Suppressor macrophage treated with lipopolysaccharide for 1 hour (primary cell): ENCODE measurements at places on chromosomes 13 and 19.

DNA sequence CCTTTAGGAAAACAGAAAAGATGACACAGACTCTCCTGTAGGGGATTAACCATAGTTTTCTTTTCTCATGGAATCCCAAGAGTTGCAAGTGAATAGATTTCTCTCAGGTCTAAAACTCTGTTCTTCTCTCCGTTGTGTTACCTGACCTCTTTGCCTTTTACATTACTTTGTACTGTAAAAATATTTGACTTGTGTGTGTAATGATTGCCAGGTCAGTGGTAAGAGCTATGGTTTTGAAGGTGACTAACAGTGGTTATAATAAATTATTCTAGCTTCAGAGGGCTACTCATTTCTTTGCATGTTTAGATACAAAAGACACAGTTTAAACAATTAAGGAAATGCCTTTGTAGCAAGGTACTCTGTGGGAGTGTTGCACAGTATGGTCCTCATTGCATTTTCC lies 23.0 kb upstream of the PSG2 start:
- no peak for DNase-seq

- no peak for DNase-seq
Measured at GRCh38 chr13:90773681-90774080, 573.8 kb upstream of the MIR17HG start.

DNA sequence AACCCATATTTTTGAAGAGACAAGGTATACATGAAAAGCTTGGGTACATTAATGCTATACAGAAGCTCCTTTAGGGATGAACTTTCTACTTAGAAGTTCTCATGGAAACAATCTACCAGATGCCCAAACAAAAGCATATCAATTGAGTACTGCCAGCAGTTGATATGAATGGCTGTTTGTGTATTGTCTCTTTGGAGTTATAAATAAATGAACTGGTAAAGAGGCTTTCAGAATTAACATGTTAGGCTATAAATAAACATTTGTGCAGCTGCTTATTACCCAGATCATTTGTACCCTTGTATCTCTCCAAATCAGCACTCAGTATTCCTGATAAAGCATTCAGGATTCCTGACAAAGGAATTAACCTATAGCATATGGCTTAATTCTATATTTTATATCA lies 418.9 kb downstream of the FGF14 start:
- no peak for DNase-seq

DNA sequence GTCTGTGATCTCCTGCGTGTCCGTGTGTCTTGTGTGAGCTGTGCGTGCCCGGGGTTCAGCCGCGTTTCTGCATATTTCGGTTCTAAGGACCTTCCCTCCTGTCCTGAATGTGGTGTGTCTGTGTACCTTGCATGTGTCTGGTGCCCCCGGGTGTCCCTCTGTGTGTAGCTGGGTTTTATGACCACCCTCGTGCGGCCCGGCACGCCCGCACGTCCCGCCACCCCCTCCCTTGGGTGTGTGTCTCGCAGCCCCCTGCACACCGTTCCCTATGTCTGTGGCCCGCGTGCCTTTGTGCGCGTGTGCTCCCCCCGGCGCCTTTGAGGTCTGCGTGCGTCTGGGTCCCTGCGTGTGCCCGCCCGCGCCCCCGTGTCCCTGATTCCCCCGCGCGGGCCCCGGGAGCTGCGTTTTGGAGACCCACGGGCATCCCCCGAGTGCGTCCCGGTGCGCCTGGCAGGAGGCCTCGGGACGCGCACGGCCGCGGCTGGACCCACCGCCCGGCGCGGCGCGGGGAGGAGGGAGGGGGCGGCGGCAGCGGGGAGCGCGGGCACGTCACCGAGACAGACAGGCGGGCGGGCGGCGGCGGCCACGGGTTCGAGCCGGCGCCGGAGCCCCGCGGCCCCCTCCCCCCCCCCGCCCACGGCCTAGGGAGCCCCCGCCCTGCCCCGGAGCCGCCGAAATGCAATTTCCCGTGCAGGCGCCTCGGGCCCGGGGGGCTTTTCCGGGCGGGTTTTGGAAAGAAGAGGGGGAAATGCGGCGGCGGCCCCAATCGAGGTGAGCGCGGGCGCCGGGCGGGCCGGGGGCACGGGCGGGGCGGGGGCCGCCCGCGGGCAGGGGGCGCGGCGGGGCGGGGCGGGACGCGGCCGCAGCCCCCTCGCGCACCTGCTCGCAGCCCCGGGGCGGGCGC lies 12.0 kb upstream of the NANOS3 start:
- DNase-seq: no peak

DNA sequence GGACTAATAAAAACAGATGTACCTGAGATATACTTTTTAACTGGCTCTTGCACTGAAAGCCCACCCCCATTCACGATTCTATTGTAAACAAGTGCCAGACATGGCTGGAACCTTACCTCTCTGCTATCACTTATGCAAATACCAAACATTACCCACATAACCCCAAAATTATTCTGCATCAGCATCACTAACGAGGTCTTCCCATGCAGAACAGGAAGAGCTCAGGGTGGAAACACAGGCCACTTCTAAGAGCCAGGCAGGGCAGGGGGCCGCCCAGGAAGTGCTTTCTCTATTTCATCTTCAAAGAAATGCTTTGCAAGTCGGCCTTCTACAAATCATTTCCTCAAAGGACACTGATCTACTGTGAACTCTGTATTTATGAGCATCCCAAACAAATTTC lies 7.3 kb downstream of the IRS2 start:
- DNase-seq: no peak

GRCh38 chr13:58190577-58190976 lies 559.0 kb downstream of the PCDH17 start:
- no peak for DNase-seq

DNA sequence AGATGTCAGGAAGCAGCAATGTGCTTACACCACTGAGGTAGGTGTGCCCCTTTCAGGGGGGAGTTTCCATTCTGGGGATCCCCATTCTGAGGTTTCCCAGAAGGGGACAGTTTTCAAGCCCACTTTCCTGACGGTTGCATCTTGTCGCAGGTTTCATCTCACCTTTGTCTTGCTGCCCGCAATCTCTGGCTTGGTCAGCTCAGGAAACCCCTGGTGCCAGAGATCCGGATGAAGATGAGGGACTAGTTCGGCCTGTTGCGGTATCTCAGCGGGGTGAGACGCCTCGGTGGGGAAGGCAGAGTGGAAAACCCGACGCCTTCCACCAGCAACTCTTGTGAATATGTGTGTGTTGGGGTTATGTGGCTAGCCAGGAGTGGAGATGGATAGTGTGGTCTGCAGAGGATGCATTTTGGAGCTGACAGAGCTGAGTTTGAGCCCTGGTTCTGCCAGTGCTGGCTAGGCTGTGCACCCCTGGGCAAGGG lies 13.1 kb downstream of the TNFSF9 start:
- no peak for DNase-seq

- no peak for DNase-seq
Measured at GRCh38 chr19:34432797-34433196, 4.6 kb downstream of the UBA2 start.

DNA sequence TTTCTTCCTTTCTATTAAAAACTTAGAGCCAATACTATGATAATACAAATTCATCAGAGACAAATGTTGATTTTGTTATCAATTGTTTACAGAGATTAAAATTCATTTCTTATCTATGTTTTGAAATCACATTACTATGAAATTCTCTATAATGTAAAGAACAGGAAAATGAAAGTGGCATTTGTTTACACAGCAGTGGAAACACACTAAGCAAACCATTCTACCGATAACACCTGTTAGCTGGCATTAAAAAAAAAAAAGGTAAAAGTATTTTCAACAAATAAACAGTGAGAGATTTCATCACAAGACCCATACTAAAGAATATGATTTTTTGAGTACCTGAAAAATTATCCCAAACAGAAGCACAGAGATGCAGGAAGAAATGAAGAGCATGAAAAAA lies 4.8 kb upstream of the CCDC70 start:
- DNase-seq: no peak

- DNase-seq: no peak
Measured at GRCh38 chr13:50200569-50200968, 185.3 kb downstream of the KCNRG start.

GRCh38 chr19:40304306-40304705 lies 19.2 kb upstream of the AKT2 start:
- no peak for DNase-seq

DNA sequence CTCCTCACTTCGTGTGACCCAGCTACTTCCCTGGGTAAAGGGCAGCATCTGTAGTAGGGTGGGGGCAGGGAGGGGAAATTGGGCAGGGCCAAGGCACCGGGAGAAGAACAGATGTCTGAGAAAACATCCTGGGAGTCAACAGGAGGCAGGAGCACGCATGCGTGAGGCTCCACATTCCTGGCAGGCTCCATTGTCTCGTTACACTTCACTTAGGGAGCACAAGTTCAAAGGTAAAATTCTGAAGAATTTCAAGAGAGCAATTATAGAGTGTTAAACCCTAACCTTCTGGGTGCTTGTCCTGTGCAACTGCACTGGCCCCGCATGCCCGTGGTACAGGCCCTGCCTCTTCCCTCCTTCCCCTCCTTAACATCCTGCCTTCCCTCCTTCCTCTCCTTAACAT lies 79.6 kb upstream of the POMP start:
- DNase-seq: no peak

DNA sequence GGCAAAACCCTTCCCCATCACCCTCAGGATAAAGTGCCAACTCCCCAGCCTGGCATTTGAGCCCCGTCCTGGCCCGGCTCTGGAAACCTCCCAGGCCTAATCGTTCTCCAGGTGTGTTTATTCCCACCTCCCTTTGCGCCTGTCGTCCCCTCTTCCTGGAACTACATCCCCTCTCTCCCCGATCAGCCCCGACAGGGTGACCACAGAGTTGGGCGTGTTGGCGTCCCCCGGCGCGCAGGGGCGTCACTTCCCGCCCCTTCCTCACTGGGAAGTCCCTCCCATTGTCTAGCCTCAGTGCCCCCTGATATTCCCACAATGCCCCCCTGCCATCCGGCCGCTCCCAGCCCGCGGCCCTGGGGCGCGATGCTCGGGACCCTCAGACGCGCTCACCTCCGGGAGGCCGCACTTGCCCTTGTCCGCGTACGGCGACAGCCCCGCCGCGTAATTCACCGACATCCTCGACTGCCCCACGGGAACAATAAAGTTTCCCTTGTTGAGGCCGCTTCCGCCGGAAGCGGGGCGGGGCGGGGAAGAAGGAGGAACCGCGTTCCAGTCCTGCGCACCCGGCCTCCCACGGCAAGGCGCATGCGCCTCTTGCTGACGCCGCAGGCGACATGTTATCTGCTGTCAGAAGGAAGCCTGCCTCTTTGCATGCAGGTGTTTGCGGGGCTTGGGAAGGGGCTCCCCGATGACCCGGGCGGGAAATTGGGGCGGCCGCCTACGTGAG lies at the start of the genes ANKRD24 and SIRT6:
ANKRD24 (plus strand) TSS at position 606 of the 727 bp plus-strand sequence. CDS start 3,737 bp downstream, outside the sequence.
SIRT6 (minus strand) TSS at position 480 of the 727 bp plus-strand sequence; CDS start at position 456, 24 bp downstream.
- DNase-seq: peak; percentile 99

GRCh38 chr19:3176715-3177501 lies 1.7 kb upstream of the S1PR4 start:
- DNase-seq: peak; percentile 43

- no peak for DNase-seq
Measured at GRCh38 chr13:97390941-97391600, 42.9 kb upstream of the RAP2A start.

GRCh38 chr13:104327211-104327610 lies 1261.0 kb upstream of the SLC10A2 start:
- DNase-seq: no peak

DNA sequence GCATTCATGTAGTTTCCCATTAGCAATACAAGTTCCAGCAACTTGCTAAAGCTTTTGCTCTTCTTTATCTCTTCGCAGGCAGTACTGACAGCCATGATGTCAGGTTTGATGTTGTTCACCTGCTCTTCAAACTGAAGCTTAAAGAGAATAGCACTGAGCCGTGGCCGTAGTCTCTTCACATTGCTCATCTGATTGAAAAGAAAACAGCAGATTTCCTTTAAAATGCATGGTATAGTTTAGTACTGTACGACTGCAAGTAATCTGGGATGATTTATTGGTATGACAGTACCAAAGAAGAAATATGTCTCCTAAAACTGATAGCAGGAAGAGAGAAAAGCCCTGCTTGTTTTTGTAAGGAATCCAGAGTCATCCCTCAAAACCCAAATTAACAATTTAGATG lies 284.4 kb downstream of the DIAPH3 start:
- DNase-seq: no peak

DNA sequence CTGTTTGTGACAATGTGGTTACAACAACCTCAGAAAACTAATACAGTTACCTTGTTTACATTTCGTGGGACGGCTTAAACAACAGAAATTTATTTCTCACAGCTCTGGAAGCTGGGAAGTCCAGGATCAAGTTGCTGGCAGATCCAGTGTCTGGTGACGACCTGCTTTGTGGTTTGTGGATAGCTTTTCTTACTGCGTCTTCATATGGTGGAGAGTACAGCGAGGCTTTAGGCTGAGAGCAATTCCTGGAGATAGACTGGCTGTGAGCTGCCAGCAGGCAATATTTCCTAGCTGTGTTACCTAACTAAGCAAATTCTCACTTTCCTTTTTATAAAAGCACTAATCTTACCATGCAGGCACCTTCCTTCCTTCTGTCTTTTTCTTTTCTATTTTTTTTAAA lies 1203.5 kb upstream of the PRR20A start:
- no peak for DNase-seq

GRCh38 chr13:20492641-20493040 lies 33.0 kb downstream of the CRYL1 start:
- peak; percentile 64 for DNase-seq

DNA sequence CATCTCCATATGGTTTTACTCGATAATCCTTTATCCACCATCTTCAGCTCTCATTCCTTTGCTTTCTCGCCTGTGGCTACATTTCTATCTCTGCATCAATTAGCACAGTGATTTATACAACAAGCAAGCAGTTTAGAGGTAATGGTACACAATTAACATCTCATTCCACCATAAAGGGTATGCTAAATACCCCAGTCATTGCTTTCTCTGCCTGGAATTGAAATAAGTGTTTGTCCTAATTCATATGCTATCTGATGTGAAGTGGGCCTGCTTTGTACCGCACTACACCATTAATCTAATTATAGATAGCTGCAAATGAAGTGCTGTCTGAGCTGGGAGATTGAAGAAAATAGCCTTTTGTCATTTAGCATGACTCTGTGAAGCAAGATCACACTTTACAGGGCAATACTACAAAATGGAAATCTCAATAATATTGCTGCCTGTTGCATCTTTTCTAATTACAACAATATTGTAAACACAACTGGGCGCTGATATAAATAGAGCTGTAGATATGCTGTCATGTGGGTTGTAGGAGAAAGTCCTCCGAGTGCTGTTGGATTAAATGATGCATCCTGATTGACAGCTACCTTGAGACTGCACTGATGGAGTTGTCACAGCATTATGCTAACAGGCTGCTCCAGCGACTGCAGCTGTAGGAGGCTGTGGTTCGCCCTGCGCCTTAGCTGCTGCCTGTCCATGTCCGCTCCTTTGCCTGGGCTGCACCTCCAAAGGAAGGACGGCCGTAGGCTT lies 78.2 kb downstream of the GGACT start:
- DNase-seq: no peak

GRCh38 chr19:1259206-1259875 lies 9.8 kb upstream of the CIRBP start:
- DNase-seq: peak; percentile 69
